ENCODE measurements at places on chromosomes 2 and 18. TPM values are rescaled to one million over a fixed set of nuclear protein-coding genes. Genes with fewer than 3 reads are reported as not detected.

The LIPG gene
- total RNA-seq: 0.03 TPM

The RTKN gene
- 19.2 TPM for total RNA-seq

The TEX44 gene
- total RNA-seq: not detected

The ESCO1 gene
- total RNA-seq: 9.0 TPM

The FOXD4L1 gene
- total RNA-seq: 0.64 TPM

The KYNU gene
- 380 TPM for total RNA-seq

The ASIC4 gene
- total RNA-seq: 0.08 TPM

The ADD2 gene
- 22.0 TPM for total RNA-seq

The POLR1B gene
- total RNA-seq: 24.4 TPM

The COL3A1 gene
- 0.27 TPM for total RNA-seq

The CFAP65 gene
- total RNA-seq: 0.14 TPM

The ADGRF3 gene
- total RNA-seq: 0.09 TPM

The DOK1 gene
- 5.9 TPM for total RNA-seq

The LRRC30 gene
- total RNA-seq: not detected

The C1QL2 gene
- total RNA-seq: 0.18 TPM

The PCARE gene
- not detected for total RNA-seq

The CD207 gene
- total RNA-seq: not detected

The REEP1 gene
- 1.3 TPM for total RNA-seq

The PXDN gene
- 10.8 TPM for total RNA-seq

The LONRF2 gene
- 3.0 TPM for total RNA-seq

The NYAP2 gene
- total RNA-seq: not detected

The TCF7L1 gene
- 7.2 TPM for total RNA-seq

The TXNDC2 gene
- 0.21 TPM for total RNA-seq

The CD8A gene
- 0.29 TPM for total RNA-seq

The BOLL gene
- not detected for total RNA-seq

The CXCR1 gene
- total RNA-seq: not detected

The PLEKHB2 gene
- 71.2 TPM for total RNA-seq

The EMX1 gene
- total RNA-seq: 0.20 TPM

The AQP12B gene
- not detected for total RNA-seq

The KIF5C gene
- 0.41 TPM for total RNA-seq

The TGFA gene
- 7.0 TPM for total RNA-seq

The CCDC148 gene
- total RNA-seq: 0.78 TPM

The ADRA2B gene
- total RNA-seq: 0.05 TPM

The TCF23 gene
- not detected for total RNA-seq

The UGT1A5 gene
- total RNA-seq: not detected

The LRRTM4 gene
- not detected for total RNA-seq

The ABCB6 gene
- total RNA-seq: 31.3 TPM

The MC5R gene
- not detected for total RNA-seq

The NRBP1 gene
- 130 TPM for total RNA-seq

The SERPINE2 gene
- 214 TPM for total RNA-seq

The RELCH gene
- total RNA-seq: 13.3 TPM

The IRS1 gene
- 17.0 TPM for total RNA-seq

The TMEM163 gene
- 0.12 TPM for total RNA-seq

The SRD5A2 gene
- not detected for total RNA-seq

The RGPD8 gene
- total RNA-seq: 4.6 TPM

The HOXD10 gene
- total RNA-seq: 7.0 TPM

The DNAJC5G gene
- not detected for total RNA-seq

The SLC30A3 gene
- total RNA-seq: 3.4 TPM

The LOXL3 gene
- total RNA-seq: 0.45 TPM

The DSG1 gene
- total RNA-seq: not detected

The TUBA3E gene
- not detected for total RNA-seq

Data from A549 treated with CpdA at 1 μM for 4 hours (cell line).